M059J (cell line): ENCODE measurements at places on chromosomes 1 and 21.

GRCh38 chr1:183272390-183272848, 86.4 kb downstream of the LAMC2 start:
- DNase-seq = peak; percentile 97

- DNase-seq = peak; percentile 74
These were observed 67.1 kb upstream of the IPO9 start for GRCh38 chr1:201761871-201762270.

DNA sequence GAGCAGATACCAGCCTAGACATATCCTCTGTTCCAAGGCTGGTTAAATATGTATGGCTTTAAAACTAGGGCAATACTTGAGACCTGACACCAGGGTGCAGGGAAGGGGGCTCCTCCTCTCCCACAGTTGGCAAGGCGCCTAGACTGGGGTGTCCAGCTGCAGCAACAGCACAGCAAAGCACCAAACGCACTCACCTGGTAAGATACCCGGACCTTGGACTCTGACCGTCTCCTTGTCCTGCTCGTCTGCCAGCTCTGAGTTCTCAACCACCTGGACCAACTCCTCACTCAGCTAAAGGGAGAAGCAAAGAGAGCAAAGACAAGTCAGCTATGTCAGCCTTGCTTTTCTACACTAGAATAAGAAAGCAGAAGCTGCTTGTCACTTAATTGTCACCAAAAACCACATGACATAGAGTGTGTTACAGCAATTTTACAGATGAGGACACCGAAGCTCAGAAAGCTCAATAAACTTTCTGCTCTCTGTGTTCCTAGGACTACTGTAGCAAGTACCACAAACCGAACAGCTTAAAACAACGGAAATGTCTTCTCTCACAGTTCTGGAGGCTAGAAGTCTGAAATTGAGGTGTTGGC, 4.4 kb downstream of the PACC1 start:
- no peak for DNase-seq

DNA sequence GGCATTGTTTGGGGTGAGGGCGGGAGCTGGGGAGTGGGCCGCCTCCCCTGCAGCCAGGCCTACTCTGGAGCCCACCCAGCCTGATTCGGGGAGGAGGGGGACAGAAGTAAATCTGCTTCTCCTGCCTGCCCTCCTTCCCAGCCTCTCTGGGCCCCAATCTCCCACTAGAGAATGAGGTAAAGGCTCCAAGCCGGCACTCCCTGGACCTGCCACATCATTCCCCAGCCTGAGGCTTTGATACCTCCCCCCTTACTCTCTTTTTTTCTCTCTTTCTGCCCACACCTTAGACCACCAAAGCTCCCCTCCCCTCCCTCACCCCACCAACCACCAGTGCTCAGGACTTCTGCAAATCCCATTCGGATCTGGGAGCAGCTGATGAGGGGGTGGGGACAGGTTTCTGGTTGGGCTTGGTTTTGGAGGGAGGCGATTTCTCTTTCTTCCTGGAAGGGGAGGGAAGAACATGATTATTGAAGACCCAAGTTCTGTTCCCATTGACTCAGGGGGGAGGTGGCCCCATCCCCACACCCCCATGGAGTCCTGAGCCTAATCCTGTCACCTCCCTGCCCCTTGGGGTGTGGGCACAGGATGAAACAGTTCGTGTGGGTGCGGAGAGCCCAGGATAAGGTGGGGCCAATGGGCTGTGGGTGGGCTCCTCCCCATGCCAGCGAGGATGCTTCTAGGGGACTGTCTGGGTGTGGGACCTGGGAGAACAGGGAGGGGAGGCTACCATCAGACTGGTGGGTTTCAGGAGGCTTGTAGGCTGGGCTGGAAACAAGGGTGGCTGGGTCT, 1.3 kb downstream of the MAP7D1 start:
- DNase-seq = peak; percentile 45

- DNase-seq = peak; percentile 66
These were observed 257.2 kb downstream of the PTGER3 start for GRCh38 chr1:70790232-70790923.

- no peak for DNase-seq
These were observed 60.7 kb downstream of the MAN1C1 start for GRCh38 chr1:25677193-25677773.

DNA sequence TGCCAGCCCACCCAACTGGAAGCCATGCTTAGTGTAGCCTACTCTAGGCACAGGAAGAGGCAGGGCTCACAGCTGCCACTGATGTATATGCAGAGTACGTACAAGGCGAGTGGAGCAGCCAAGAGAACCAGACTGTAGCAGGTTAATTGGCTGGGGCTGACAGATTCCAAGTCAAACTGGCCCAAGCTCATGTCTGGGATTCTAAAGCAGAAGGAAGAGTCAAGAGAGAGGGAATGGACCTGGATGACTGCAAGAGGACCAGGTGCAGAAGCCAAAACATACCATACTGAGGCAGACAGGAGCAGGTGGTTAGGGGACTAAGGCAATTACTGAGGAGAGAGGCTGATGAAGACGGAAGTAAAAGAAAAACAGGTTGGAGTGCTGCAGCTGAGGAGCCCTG, 51.3 kb upstream of the LRRN2 start:
- DNase-seq = no peak
